ENCODE measurements at places on chromosomes 16 and 17. TPM values are rescaled to one million over a fixed set of nuclear protein-coding genes. Genes with fewer than 3 reads are reported as not detected.

- no peaks in the 10 kb centered on the region for H3K36me3 ChIP-seq
- peak; percentile 97 for DNase-seq
- no peaks in the 10 kb centered on the region for H3K27me3 ChIP-seq
- peak overlapping the region; percentile 74 for H3K27ac ChIP-seq
- H3K4me1 ChIP-seq: peaks cover 23% of the 10 kb centered on the region
Measured at GRCh38 chr17:15651583-15652110, 32.1 kb upstream of the FBXW10B start.

WFDC1 gene
- 23.5 TPM for total RNA-seq

TERB1 gene
- 30.6 TPM for total RNA-seq

DNA sequence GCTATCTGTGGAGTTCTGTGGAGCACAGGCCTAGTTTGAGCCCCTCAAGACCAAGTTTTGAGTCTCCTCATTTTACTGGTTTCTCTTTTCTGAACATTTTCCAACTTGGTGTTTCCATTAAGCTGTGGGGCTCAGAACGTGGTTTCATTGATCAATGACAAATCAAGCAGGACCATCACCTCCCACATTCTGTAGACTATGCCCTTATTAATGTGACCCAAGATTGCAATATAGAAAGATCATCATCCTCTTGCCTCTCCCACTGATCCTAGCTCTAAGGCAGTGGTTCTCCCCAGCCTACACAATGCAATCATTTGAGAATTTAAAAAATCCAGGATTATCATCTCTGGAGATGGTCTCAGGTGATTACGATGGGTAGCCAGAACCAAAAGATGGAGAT, 15.8 kb upstream of the OSGIN1 start:
- H3K27ac ChIP-seq: no peak overlapping the region
- no peak for DNase-seq

DNA sequence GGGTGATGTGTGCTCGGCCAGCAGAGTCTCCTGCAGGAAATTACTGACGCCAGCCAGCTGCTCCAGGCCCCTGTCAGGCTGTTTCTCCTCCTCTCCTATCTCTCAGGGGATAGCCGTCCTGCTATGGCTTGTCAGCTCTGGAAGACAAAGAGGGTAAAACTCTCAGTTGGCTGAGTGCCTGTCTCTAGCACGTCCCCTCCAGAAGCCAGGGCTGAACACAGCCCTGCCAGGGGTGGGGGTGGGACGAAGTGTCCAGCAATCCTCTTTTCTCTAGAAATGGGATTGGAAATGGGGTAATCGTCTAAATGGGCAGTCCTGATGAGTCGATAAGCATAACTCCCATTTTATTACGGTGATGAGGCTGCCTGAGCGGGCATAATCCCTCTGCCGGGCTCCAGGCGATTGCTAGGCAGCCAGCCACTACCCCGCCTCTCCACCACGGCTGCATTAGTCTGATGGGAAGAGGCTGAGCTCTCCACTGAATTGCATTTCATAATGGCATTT, 89.1 kb upstream of the GNAO1 start:
- peak; percentile 47 for DNase-seq
- no peak overlapping the region for H3K4me3 ChIP-seq
- H3K4me1 ChIP-seq: peaks cover 6% of the 10 kb centered on the region
- H3K36me3 ChIP-seq: no peaks in the 10 kb centered on the region
- H3K27me3 ChIP-seq: no peaks in the 10 kb centered on the region

- peaks cover 18% of the 10 kb centered on the region for H3K4me1 ChIP-seq
- no peak overlapping the region for H3K27ac ChIP-seq
- H3K27me3 ChIP-seq: no peaks in the 10 kb centered on the region
- H3K4me3 ChIP-seq: no peak overlapping the region
Measured at GRCh38 chr16:57110937-57111336, 18.6 kb downstream of the CPNE2 start.

B4GALNT2 gene
- 0.37 TPM for total RNA-seq

DNA sequence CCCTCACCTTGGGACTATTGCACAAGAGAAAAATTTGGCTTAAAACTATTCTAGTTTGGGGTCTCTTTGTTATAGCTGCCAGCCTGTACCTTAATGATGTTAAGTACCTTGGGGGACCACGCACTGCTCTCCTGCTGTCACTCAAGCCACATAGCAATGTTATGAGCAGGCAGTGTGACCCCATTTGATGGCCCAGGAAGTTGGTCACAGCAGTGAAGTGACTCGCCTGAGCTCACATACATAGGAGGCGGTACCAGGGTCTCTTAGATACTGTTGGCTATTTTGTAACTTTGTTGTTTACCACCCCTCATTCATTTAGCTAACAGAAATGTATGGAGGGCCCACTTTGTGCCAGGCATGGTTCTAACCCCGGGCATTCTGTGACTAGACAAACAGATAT, 16.4 kb downstream of the KCNG4 start:
- DNase-seq: no peak
- no peaks in the 10 kb centered on the region for H3K36me3 ChIP-seq
- no peak overlapping the region for H3K27ac ChIP-seq
- H3K27me3 ChIP-seq: no peaks in the 10 kb centered on the region
- no peak overlapping the region for H3K4me3 ChIP-seq

OTOA gene
- total RNA-seq: 6.5 TPM

DNA sequence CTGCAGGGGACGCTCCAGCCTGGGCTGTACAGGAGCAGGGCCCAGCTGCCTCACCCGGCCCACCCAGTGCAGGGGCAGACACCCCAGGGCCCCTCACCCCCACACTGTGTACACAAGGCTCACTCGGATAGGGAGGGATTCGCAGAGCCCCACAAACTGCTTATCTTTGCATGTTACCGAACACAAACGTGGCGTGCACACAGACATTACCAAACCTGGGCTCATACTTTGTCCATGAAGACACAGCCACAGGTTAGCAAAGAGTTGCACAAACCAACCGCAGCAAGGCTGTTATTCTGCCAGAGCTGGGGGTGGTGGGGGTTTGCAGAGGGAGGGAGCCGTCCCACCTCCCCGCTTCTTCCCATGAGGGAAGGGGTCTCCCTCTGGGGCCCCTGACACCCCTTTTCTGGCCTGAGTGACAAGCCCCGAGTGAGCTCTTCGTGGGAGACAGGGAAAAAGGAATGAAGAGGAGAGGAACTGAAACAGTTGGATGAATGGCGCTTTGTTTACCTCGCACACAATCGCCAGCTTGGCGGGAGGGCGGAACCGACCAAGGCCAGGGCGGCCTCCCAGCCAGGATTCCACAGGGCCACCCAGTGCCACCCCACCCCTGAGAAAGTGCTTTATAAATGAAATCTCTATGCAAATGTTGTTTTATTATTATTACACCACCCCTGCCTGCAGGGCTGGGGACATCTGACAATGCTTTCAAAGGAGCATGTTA, 434 bp upstream of the CPSF4L start:
- H3K4me1 ChIP-seq: peaks cover 25% of the 10 kb centered on the region
- H3K36me3 ChIP-seq: no peaks in the 10 kb centered on the region
- DNase-seq: peak; percentile 91

- H3K4me1 ChIP-seq: no peaks in the 10 kb centered on the region
- no peaks in the 10 kb centered on the region for H3K36me3 ChIP-seq
- DNase-seq: no peak
- no peak overlapping the region for H3K27ac ChIP-seq
- H3K27me3 ChIP-seq: no peaks in the 10 kb centered on the region
- H3K4me3 ChIP-seq: no peak overlapping the region
Measured at GRCh38 chr16:50457423-50457822, 88.6 kb upstream of the BRD7 start.
